ENCODE measurements at places on chromosomes 2 and 18. TPM values are rescaled to one million over a fixed set of nuclear protein-coding genes. Genes with fewer than 3 reads are reported as not detected.

DNA sequence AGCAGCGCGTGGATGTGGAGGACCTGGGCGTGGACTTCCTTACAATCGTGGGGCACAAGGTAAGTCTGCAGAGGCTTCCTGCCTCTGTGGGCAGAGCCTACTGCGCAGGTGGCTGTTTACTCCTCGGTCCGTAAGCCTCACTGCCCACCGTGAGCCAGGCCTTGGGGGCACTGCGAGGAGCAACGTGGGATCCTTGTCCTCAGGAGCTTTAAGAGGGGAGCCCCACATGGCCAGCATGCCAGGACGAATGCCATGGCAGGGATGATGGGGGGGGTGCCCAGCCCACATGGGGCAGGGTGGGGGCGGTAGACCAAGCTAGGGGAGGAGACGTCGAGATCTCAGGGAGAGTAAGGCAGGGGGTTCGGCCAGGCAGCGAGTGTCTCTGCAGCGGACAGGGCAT is 18.0 kb upstream of the ESPNL start:
- DNase-seq: no peak

DNA sequence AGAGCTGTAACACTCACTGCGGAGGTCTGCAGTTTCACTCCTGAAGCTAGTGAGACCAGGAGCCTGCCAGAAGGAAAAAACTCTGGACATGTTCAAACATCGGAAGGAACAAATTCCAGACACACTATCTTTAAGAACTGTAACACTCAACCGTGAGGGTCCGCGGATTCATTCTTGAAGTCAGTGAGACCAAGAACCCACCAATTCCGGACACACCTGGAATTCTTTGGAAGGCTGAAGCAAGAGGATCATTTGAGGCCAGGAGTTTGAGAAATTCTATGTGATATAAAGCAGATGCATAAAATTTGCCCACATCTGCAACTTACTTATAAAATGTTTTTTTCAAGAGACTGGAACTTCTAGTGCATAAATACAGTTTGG is 43.5 kb upstream of the ITSN2 start:
- no peak for DNase-seq

GRCh38 chr2:66803726-66804125 is 368.8 kb downstream of the MEIS1 start:
- DNase-seq: no peak

DNA sequence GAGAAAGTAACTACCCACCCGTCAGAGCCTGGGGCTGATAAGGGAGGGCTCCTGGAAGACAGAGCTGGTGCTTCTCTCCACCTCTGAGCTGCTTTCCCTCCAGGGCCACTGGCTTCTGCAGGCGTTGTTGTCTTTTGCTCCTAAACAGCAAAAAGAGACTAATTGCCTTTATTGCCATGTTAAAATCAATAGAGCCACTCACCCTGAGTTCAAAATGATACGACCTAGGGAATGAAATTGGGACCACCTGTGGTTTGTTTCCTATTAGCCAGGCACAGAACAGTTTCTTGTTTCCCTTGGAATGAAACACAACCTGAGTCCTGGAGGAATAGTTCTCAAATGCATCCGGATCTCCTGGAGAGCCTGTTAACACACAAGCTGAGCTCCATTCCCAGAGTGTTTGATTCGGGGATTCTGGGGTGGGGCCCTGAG is 45.8 kb downstream of the TCF7L1 start:
- no peak for DNase-seq

GRCh38 chr18:2258954-2259353 is 312.4 kb downstream of the METTL4 start:
- DNase-seq: no peak

GRCh38 chr18:44636241-44636640 is 44.4 kb upstream of the SETBP1 start:
- no peak for DNase-seq

DNA sequence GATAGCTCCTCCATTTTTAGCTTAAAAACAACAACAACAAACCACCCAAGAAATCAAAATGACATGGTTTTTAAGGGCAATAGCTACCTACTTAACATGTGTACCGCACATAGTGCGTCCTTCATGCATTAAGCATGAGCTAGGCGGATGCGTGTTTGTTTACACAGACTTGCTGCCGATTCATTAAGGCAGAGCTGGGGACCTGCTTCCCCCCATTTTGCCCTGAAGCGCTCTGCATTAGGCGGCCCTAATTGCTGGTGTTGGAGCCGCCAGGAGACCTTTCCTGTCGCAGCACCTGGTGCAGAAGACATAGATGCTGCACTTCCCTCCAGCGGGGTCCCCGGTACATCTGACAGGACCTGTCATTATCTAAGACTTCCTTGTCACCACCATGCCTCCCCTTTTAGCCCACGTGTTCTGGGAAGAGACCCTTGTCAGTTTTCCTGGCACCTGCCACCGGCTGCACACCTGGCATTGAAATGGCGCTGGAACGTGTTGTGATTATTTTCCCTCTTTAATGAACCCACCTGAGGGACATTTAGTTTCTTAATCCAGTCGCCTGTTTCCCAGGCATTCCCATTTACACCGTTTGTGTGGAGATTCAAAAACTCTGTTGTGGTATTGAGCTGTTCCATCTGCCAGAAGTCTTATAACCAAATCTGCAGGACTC is 261.1 kb upstream of the RAB12 start:
- no peak for DNase-seq

- no peak for DNase-seq
Measured at GRCh38 chr18:49155410-49155809, 204.6 kb upstream of the SMAD7 start.

DNA sequence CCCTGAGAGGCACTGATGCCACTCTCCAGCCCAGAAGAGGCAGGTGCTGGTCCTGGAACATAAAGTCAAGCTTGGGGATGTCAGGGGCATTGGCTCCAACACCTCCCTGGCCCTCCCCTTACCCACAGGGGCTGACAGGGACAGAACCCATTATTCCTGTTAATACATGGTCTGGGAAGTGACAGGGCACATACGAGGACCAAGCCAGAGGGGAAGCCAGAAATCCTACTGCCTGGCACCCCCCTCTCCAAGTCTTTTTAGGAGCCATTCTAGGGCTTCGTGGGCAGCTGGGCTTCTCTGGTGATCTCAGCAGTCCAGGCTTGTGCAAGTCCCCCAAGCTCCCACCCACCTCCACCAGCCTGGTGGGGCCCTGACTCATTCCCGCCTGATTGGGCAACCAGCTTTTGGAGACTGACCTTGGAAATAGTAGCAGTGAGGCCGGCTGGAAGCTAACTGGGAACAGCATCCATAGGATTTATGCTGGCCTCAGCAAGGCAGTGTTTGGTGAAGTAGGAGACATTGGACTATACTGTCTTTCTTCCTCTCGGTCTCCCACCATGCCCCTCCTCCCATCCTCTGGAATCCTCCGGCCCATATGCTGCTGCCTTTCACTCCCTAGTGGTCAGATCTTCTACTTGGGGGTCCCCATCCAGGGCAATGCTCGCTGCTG is 86.4 kb upstream of the HK2 start:
- DNase-seq: no peak

- peak; percentile 40 for DNase-seq
Measured at GRCh38 chr2:65055422-65056214, 598 bp upstream of the CEP68 start.

DNA sequence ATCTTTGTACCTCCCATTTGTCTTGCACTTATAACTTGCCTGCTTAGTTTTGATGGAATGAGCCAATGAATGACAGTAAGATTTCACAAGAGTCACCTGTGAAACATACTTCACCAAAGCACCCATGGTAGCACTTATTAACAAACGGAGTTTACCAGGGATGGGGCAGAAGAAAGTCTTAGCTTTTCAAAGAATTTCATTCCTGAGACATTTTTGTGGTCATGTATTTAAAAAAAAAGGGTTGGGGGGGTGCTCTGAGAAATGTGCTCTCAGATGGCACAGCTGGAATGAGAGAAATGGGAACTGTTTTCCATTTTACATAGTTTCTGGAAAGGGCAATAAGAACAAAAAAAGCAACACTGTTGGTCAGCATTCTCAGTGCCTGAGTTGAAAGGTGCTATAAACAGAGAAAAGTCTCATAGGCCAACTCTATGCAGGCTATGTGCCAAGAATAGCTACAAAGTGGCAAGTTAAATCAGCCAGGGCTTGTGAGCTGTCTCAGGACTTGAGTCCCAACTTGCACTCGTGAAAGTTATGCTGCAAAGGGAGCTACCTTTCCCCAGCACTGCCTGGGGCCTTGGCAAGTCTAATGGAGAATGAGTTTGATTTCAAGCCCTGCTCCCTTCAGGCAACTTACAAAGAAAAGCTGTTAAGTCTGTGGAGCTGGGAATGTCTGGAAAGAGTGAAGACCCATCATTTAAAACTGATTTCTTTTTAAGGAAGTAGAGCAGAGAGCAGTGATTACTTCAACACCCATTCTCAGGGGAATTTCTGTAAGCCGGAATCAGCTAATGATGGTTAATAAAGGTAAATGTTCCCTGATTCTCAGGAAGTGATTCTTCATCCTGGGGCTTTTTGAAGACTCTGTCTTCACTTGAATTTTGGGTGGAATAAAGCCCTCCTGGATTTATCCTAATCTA is 170.6 kb downstream of the SLC8A1 start:
- peak; percentile 24 for DNase-seq

DNA sequence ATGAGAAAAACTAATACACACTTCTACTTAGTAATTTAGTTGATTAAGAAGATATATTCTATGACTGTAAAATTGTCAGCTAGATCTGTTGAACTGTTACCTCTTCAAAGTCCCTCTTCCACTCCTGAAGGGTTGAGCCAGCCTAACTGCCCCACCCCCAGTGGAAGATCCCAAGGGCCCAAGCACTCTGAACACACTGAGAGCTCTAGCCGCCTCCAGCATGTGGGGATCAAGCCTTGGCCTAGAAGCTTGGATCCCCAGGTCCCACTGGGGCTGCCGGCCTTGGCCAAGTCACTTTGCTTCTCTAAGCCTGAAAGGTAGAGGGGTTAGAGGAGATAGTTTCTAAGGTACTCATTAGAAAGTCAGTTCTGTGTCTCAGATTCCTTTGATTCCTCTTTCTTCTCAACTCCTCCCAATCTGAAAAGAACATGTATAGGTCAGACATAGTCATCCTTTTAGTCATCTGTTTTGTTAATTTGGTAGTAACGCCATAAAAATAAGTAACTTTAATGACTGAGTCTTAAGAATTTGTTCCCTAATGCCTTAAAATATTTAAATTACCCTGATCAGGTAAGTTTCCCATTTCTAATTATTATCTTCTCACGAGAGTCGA is 5.6 kb downstream of the CPSF3 start:
- DNase-seq: no peak

- DNase-seq: no peak
Measured at GRCh38 chr2:8259106-8259840, 422.6 kb upstream of the ID2 start.

GRCh38 chr2:206341396-206341795 is 66.9 kb downstream of the ZDBF2 start:
- DNase-seq: no peak

DNA sequence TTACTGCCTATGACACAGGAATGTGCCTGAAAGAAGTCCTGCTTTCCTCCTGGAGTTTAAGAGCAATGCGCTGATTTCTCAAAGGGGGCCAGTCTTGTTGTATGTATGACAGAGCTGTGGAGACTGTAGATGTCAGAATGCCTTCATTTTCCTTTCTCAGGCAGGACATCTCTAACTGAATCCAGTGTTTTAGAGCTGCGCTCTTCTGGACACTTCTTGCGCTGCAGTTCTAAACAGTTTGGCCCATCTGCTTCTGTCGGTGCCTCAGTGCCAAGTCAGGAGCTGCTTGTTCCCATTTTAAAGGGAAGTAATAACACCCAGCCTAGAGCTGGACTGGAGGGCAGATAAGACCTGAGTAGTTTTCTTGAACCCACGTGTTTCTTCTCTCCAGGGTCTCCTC is 91.4 kb downstream of the ESCO1 start:
- no peak for DNase-seq

Gene RFX8
- 0.97 TPM for total RNA-seq

Gene SERPINB4
- total RNA-seq: 0.51 TPM

Gene PTPN4
- total RNA-seq: 23.7 TPM

Gene RAMP1
- total RNA-seq: 300 TPM

Gene TTN
- 36.8 TPM for total RNA-seq

Gene MRPS5
- total RNA-seq: 49.9 TPM

Data from prostate gland (tissue), 2 donors.